ENCODE measurements at places on chromosomes 11 and 22. TPM values are rescaled to one million over a fixed set of nuclear protein-coding genes. Genes with fewer than 3 reads are reported as not detected.
A peak's percentile ranks its signal among the peaks of the same experiment; 100 is the strongest.

GRCh38 chr11:75400146-75400865 lies 988 bp downstream of the RPS3 start:
- peak; percentile 26 for DNase-seq

DNA sequence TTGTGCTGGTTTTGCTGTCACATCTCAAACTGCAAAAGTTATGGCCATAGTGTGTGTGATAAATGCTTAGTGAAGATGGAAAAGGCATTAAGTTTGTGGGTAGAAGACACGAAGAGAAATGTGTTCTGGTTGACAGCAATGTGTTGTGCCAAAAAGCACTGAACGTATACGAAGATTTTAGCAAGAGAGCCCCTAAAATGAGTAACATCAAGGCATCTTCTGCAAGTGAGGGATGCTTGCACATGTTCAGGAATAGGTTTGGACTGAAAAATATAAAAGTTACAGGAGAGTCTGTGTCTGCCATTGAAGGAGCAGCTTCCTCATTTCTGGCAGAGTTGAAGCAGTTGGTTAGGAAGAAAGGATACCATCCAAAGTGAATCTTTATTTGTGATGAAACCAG lies 167.1 kb downstream of the ADAMTS15 start:
- no peak for DNase-seq

DNA sequence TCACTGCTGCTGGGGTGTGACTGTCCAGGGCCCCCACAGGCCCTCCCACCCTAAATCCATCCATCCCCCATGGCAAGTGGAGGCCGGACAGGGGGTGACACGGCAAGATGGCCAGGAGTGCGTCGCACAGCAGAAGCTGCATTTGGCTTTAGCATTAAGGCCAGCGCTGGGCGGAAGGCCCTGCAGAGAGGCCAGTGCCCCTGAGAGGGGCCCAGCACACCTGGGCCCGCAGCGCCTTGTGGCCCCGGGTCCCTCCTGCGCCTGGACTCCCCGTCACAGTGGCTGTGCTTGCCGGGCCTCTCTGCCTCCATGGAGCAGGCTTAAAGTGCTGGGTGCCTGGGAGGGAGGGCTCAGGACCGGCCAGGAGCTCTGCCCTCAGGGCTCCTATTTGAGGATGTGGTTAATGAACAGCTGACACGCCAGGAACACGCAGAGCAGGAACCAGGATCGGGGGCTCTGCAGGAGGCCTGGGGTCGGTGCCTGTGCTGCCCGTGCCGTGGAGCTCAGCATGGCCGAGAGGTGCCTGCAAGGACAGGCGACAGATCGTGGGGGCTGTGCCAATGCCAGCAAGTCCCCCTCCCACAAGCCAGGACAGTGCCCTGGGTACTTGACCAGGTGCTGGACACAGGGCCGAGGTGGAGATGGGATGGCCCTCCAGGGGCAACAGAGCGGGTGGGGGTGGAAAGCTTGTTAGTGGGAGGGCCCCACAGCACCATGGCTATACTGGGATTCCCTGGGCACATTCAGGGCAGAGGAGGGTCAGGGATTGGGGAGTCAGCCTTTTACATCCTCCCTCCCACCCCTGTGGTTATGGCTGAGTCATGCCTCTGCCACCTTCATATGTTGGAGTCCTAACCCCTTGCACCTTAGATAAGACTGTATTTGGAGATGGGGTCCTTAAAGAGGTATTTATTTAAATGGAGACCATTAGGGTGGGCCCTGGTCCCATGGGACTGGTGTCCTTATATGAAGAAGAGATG lies 30.9 kb upstream of the CARS1 start:
- no peak for DNase-seq

- no peak for DNase-seq
These were observed 1319.9 kb downstream of the LRRC4C start for GRCh38 chr11:40139536-40139935.

GRCh38 chr22:42287174-42287890 lies 16.9 kb upstream of the TCF20 start:
- no peak for DNase-seq

The CYP2D6 gene
- total RNA-seq = 2.9 TPM

- no peak for DNase-seq
These were observed 3.7 kb downstream of the TMEM123 start for GRCh38 chr11:102448869-102449224.

GRCh38 chr22:49991167-49991566 lies 21.4 kb downstream of the IL17REL start:
- DNase-seq = no peak

All from activated CD8-positive, alpha-beta T cell treated with anti-CD3 and anti-CD28 coated beads, Interleukin-2, amount 10 ng/mL, durations not matched to agents 7 days and 5 days (primary cell).